Stimulated activated CD4-positive, alpha-beta T cell treated with anti-CD3 and anti-CD28 coated beads, Interleukin-1b, Interleukin-23, amount 100 ng/mL, for 48 hours (primary cell): ENCODE measurements at places on chromosomes 4 and X.

GRCh38 chr4:12555011-12555410, 929.1 kb downstream of the RAB28 start:
- DNase-seq, result no peak

DNA sequence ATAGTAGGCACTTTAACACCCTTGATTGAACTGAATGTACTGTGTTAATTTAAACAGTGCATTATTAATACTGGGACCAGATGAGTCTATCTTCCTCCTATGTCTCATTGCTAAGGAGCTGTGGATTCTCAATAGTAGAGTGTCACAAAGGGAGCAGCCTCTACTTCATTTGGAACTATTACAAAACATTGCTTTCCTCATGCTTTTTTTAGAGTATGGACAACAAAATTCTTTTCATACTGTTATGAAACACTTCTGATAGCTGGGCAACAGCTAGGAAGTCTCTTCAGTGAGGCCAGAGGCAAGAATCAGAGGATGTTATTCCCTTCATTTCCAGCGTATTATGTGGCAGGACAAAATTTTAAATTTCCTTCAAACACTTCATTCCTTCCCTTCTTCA, 160.8 kb downstream of the FBXO8 start:
- no peak for DNase-seq

- DNase-seq, result no peak
These were observed 57.5 kb downstream of the TEC start for GRCh38 chr4:48212165-48212564.

DNA sequence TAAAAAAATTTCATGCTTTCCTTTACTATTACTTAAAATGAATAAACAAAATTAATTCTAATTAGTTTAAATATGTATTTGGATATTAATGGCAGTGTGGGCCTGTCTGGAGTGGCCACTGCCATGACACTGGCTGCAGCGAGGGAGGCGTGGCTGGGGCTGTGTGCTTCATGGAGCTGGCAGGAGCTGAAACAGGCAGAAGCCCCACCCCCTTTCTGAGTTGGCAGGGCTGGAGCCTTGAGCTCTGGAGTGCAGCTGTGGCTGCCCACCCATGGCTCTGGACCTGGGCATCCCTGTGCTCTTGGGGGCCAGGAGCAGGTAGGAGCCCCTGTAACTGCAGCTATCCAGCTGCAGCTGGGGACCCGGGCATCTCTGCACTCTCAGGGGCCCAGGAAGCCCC, 8.2 kb upstream of the HSD17B11 start:
- no peak for DNase-seq

GRCh38 chr4:90039122-90039521, 88.1 kb upstream of the CCSER1 start:
- no peak for DNase-seq

GRCh38 chr4:10534820-10535219, 77.6 kb upstream of the ZNF518B start:
- no peak for DNase-seq

DNA sequence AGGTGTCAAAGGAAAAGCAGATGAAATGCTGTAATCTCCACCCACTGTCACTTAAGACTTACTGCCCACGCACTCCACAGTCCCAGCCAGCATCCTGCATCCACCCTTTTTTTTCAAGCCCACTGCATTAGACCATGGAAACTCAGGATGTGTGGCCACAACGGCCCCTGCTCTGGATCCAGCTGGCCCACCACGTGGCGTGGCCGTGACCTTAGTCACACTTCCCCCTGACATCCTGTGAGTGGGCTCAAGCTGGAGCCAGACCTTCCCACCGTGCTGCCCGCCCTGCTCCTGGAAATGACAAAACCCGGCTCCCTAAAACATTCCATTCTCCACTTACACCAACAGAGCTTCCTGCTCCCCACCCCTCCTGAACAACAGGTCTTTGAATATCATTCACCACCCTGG, 588.3 kb upstream of the DIPK2B start:
- DNase-seq, result no peak

DNA sequence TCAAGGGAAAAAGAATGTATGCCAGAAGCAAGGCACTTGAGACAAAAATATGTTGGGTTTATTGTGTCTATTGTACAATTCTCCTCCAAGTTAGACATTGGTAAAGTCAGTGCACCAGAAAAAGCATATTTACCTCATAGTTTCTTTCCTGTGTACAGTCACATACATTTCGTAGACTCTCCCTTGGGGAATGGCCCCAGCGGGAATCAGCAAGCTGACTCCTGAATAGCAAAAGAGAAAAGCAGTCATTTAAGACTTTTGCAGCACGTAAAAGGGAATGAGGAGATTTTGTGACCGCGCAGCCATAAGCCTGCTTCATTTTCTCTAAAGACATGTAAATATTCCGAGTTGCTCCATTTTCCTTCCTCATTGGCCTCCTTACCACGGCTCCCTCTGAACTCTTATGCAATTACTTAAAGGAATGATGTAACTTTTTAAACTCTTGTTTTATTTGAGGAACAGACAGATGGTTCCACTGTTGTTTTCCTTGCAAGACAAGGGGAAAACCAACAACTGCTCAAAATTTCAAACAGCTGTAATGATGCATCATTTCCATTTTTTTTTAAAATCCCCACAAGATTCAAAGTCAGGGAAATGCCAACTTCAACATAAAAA, 332.7 kb downstream of the UNC5C start:
- no peak for DNase-seq

DNA sequence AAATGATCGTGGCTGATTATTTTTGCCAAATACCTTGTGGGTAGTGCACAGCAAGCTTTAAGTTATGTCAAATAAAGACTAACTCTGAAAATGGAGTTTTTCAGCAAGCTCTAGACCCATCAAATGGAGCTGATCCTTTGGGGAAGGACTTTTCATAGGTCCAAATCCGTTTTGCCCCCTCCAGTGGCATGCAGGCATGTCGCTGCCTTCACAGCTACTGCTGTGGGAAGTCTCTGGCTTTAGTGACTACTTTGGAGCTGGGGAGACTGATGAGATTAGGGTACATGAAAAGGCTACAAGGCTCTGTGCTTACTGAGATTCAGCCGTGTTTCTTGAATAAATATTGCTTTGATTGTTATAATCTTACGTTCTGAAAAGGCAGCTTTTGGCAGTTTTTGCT, 106.6 kb upstream of the HS3ST1 start:
- no peak for DNase-seq

DNA sequence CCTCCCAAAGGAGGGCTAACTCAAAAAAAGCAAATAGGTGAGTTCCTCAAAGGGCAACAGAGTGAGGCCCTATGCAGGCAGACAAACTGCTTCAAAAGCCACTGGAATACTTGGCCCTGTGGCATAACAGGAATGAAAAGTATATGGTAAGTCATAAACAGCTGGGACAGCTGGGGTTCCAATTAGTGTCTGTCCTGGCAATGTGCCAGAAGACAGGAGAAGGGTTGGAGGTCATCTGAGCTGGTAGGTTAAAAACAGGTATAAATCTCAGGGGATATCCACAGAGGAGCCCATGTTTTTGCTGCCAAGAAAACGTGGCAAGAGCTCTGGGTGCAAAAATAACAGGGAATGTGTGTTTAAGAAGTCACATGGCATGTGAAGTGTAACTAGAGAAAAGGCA, 111.6 kb downstream of the APOOL start:
- no peak for DNase-seq

GRCh38 chrX:148573119-148573518, 72.7 kb downstream of the AFF2 start:
- no peak for DNase-seq

- no peak for DNase-seq
These were observed 147.8 kb upstream of the KLF3 start for GRCh38 chr4:38516190-38516589.

DNA sequence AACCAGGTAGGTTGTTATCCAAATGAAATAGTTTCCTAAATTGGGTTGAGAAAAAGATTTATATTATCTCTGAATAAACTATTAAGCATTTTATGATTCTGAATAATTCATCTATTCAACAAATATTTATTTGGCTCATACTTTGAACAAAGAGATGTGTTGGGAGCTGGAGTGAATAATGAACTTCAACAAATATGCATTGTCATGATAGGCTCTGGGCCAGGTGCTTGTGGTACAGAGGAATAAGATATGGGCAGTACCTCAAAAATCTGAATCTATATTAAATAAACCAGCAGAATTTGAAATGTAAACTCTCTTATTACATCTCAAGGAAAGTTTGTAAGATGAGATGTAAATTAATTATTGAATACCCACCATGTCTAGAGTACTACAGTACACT, 75.7 kb upstream of the DCLK2 start:
- no peak for DNase-seq

DNA sequence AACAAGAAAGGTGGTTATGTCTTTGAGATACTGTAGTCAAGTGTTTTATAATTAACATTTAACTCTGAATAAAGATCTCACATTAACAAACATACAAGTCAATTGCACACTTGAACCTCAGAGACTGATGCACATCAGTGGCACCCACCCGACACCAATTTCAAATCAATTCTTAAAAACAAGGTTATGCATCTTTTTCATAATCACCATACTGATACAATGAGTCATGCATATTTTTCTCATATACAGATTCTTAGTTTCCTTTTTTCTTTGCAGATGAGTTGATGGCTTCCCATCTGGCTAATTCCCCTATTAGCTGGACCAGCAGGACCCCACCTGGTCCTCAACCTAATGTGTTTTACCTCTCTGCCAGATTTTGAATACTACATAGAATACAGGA, 136.2 kb upstream of the RPL34 start:
- DNase-seq, result no peak

DNA sequence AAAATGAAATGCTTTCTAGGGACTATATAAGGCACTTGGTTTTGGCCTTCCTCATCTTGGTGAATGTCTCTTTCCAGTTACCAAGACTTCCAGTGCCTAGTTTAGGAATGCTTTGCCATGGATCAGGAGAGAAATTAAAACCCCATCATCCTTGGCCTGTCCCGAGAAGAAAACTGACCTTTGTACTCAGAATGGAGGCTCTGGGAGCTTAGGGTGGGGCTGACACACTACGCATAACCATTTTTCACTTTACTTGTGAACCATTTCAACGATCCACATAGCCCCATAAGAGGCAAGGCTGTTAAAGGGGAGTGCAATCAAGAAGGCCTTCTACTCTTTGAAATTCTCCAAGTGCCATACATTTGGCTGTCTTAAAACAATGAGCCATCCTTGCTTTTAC, 26.7 kb upstream of the ZCCHC13 start:
- DNase-seq, result no peak

- DNase-seq, result no peak
These were observed 1133.8 kb downstream of the TECRL start for GRCh38 chr4:63275491-63275890.

- no peak for DNase-seq
These were observed 435.8 kb downstream of the MAGEB5 start for GRCh38 chrX:26651755-26652154.

DNA sequence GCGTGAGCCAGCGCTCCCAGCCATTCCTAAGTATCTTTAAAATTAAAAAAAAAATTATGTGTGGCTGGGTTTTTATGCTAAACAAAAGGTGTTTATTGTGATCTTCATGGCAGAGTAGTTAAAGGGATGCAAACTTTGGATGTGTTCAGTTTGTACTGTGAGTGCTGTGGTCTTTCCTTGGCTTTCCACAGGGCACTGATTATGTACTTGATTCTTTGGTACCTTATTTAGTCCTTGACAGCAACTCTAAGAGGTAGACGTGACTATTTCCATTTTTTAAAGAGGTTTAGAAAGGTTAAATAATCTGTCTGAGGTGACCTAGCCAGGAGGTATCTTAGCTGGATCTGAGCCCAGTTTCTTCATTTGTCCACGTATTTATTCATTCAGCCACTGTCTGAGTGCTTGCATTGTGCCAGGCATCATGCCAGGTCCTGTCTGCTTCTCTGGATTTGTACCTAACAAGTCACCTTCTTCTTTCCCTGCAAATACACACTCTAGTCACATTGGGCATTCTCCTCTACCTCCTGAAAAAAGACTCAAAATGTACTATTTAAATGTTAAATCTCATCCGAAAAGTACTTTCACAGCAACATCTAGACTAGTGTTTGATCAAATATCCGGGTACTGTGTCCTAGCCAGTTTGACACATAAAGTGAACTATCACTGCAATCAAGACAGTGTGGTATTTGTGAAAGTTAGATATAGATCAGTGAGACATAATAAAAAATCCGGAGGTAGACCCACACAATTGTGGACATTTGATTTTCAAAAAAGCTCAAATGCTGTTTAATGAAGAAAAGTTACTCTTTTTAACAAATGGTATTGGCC, 31.5 kb downstream of the WWC2 start:
- DNase-seq, result no peak

GRCh38 chr4:24771241-24771640, 24.1 kb upstream of the SOD3 start:
- no peak for DNase-seq

DNA sequence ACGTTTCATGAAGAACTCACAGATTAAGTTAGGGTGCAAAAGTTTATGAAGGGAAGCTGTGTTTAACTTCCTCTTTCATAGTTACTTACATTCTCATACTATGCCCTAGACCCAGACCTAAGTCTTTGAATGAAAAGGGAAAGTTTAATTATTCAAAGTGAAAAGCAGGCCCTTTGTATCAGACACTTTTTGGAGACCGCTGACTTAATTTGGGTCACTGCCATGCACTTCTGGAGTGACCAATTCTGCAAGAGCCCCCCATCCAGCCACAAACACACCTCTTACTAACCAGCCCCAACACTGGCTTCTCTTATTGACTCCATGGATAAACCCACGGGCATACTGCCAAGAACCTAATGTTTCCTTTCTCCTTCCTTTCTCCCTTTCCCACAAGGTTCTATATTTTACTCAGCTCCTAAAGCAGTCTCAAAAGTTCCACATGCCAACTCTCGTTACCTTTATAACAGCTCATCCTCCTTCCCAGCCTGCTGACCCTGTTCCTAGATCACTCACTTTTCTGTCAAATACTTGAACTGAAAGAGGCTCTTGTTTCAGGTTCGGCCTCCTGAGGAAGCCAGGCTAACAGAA, 34.5 kb downstream of the ABCE1 start:
- peak; percentile 28 for DNase-seq

GRCh38 chr4:7757501-7758471, 181.9 kb downstream of the AFAP1 start:
- no peak for DNase-seq

- peak; percentile 87 for DNase-seq
These were observed 78.6 kb downstream of the CAMK2D start for GRCh38 chr4:113682730-113683537.
